ENCODE measurements at places on chromosomes 6 and 20. TPM values are rescaled to one million over a fixed set of nuclear protein-coding genes. Genes with fewer than 3 reads are reported as not detected.

- ATAC-seq, result no peak
- H3K27me3 ChIP-seq, result no peaks in the 10 kb centered on the region
- H3K36me3 ChIP-seq, result peaks cover 63% of the 10 kb centered on the region
- H3K27ac ChIP-seq, result no peak overlapping the region
These were observed 10.5 kb downstream of the MTG2 start for GRCh38 chr20:62193079-62194025.

DNA sequence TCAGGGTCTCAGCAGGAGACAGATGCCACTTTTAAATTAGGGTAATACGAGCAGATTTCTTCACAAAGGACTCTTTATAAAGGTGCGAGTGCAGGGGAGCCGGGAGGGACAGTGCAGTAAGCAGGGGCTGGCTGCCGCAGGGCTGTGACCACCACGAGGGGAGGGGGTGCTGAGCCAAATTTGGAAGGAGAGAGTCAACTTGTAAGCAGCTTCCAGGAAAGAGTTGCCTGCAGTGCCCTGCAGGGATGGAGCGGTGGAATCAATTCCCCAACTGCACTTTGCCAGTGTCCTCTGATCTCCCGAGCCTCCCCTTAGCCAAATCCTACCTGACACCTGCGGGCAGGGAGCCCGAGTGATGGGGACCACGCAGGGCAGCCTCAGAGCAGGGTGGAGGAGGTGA is 13.9 kb upstream of the CCDC167 start:
- H3K36me3 ChIP-seq, result no peaks in the 10 kb centered on the region
- no peaks in the 10 kb centered on the region for H3K27me3 ChIP-seq
- ATAC-seq, result no peak
- H3K4me1 ChIP-seq, result peaks cover 55% of the 10 kb centered on the region
- H3K4me3 ChIP-seq, result peak overlapping the region; percentile 70

- H3K4me1 ChIP-seq, result peaks cover 40% of the 10 kb centered on the region
- no peaks in the 10 kb centered on the region for H3K27me3 ChIP-seq
- H3K27ac ChIP-seq, result peak overlapping the region; percentile 86
- no peak for ATAC-seq
These were observed 99.4 kb upstream of the RIPOR2 start for GRCh38 chr6:25035174-25035511.

DNA sequence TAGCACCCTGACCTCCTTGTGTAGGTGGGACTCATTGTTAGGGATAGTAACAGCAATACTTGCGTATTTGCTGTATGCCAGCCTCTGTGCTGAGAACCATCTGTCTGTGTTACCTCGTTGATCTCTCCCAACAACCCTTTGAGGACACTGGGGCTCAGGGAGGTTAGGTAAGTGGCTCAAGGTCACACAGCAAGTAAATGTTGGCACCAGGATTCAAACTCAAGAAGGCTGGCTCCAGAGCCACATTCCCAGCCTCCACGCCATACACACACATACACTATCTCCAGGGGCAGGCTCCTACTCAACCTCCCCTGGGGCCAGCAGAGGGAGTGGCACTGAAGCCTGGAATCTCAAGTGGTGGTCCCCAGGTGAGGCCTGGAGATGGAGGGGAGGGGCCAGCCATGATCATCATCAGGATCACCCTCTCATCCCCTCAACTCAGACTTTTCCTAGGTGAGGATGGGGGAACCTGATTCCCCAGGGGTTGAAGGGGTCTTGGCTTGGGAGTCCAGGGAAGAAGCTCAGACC is 109.4 kb downstream of the DLGAP4 start:
- ATAC-seq, result no peak
- H3K36me3 ChIP-seq, result no peaks in the 10 kb centered on the region
- no peak overlapping the region for H3K27ac ChIP-seq
- no peak overlapping the region for H3K4me3 ChIP-seq

DNA sequence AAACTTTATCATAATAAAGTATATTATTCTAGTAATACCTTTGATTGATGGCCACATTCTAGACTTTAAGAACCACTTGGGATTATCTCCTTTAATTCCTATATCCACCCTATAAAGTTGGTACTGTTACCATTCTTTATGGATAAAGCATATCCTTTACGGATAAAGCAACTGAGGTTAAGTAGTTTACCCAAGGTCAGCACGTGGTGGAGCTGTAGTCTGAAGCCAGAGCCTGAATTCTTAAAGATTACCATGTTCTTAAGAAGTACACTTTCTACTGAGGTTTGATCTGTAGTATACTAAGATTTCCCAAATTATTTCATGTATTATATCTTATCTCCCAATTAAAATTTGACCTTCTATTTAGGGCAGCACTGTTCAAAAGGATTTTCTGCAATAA is 3.0 kb upstream of the NCOA7 start:
- peaks cover 15% of the 10 kb centered on the region for H3K4me1 ChIP-seq
- ATAC-seq, result no peak
- H3K4me3 ChIP-seq, result no peak overlapping the region

GRCh38 chr6:56435326-56435725 is 187.9 kb upstream of the COL21A1 start:
- no peak overlapping the region for H3K4me3 ChIP-seq
- no peak overlapping the region for H3K27ac ChIP-seq
- peaks cover 5% of the 10 kb centered on the region for H3K27me3 ChIP-seq
- no peaks in the 10 kb centered on the region for H3K4me1 ChIP-seq

DNA sequence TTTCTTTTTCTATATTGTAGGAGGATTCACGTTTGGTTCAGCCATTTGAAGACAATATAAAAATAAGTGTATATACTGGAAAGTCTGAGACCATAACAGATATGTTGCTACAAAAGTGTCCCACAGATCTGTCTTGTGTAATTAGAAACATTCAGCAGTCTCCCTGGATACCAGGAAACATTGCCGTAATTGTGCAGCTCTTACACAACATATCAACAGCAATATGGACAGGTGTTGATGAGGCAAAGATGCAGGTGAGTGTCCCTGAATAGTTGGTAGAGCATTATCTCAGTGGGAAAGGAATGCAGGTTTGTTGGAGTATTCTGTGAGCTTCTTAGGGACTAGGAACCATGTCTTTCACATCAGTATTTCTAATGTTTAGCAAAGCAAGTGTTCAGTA is 18.3 kb upstream of the ADGRF4 start:
- H3K27me3 ChIP-seq, result peaks cover 5% of the 10 kb centered on the region
- no peaks in the 10 kb centered on the region for H3K4me1 ChIP-seq
- H3K4me3 ChIP-seq, result no peak overlapping the region
- H3K27ac ChIP-seq, result no peak overlapping the region
- H3K36me3 ChIP-seq, result no peaks in the 10 kb centered on the region
- no peak for ATAC-seq

DNA sequence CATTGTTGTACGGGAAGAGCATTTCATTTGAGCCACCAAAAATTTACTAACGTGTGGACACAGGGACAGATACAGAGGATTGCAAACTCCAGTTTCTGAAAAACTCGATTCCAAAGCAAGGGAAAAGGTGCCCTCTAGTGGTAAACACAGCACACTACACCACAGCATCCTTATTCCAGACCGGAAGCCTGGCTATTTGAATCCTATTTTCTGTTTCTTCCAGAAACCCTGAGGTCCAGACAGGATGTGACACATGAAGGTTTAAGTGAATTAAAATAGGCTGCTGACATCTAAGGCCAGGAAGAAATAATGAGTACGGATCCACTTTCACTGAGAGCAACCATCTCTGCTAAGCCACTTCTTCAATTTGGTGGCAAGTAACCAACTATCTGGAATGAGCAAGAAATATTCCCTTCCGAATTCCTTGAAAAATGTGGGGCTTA is 31.8 kb upstream of the GMPR start:
- H3K4me1 ChIP-seq, result peaks cover 4% of the 10 kb centered on the region
- H3K27ac ChIP-seq, result no peak overlapping the region
- ATAC-seq, result peak; percentile 54

GRCh38 chr6:12869816-12870432 is 153.4 kb downstream of the PHACTR1 start:
- H3K27ac ChIP-seq, result no peak overlapping the region
- peaks cover 13% of the 10 kb centered on the region for H3K27me3 ChIP-seq
- no peaks in the 10 kb centered on the region for H3K4me1 ChIP-seq

GRCh38 chr20:58094160-58094559 is 134.3 kb downstream of the ANKRD60 start:
- H3K36me3 ChIP-seq, result no peaks in the 10 kb centered on the region
- no peak overlapping the region for H3K27ac ChIP-seq
- no peaks in the 10 kb centered on the region for H3K4me1 ChIP-seq
- H3K27me3 ChIP-seq, result peaks cover 19% of the 10 kb centered on the region

- H3K27me3 ChIP-seq, result no peaks in the 10 kb centered on the region
- no peak overlapping the region for H3K4me3 ChIP-seq
- H3K4me1 ChIP-seq, result peaks cover 68% of the 10 kb centered on the region
- H3K36me3 ChIP-seq, result peaks cover 94% of the 10 kb centered on the region
- no peak for ATAC-seq
These were observed 63.9 kb downstream of the JARID2 start for GRCh38 chr6:15309611-15310283.

The OGFRL1 gene
- total RNA-seq, result 2.2 TPM

The SMLR1 gene
- not detected for total RNA-seq

The RAD21L1 gene
- not detected for total RNA-seq

The GJA10 gene
- not detected for total RNA-seq

The ARG1 gene
- not detected for total RNA-seq

The ASIP gene
- not detected for total RNA-seq

The CAP2 gene
- total RNA-seq, result not detected

The STMN3 gene
- total RNA-seq, result 15.1 TPM

All from activated T-helper 17 cell treated with anti-CD3 and anti-CD28 coated beads, Interleukin-2, amount 50 U/mL, for 72 hours (primary cell).